NCI-H2081 treated with DMSO at 0.1 percent for 48 hours (cell line): ENCODE measurements at places on chromosomes 12 and 14.

- DNase-seq, result no peak
Measured at GRCh38 chr12:43126652-43127375, 425.2 kb downstream of the ADAMTS20 start.

GRCh38 chr12:15532364-15532977 is 210.2 kb downstream of the PTPRO start:
- no peak for DNase-seq

DNA sequence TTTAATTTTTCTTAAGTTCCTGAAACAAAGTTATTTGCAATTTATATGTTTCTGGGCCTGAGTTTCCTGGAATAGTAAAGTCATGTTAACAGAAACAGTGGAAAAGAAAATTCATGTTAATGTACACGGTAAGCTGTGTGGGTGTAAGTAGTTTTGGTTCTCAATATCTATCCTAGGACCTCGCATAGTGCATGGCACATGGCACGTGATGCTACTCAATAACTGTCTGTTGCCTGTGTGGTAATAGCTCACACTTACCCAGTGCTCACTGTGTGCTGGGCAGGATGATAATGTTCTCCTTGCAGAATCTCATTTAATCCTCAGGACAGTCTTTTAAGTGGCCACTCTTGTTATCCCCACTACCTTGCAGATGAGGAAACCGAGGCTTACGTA is 100.7 kb downstream of the DUSP16 start:
- DNase-seq, result no peak

GRCh38 chr14:102693006-102693755 is 84.1 kb upstream of the TRAF3 start:
- DNase-seq, result no peak

- DNase-seq, result no peak
Measured at GRCh38 chr12:89770391-89770790, 61.8 kb upstream of the ATP2B1 start.

- DNase-seq, result no peak
Measured at GRCh38 chr14:88983755-88984154, 159.3 kb downstream of the TTC8 start.

DNA sequence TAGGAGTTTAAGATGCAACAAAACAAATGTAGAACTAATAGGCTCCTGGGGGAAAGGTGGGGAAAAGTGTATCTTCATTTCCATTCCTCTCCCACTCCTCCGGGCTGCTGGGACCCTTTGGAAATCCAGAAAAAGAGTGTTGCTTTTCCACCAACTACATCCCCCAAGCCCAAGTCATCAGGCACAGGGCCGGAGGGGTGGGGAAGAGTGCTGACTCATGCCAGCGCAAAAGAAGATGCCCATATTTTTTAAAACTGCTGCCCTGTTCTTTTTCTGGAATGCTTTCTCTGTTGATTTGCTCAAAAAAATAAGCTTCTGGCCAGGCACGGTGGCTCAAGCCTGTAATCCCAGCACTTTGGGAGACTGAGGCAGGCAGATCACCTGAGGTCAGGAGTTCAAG is 70.9 kb downstream of the TBK1 start:
- no peak for DNase-seq

DNA sequence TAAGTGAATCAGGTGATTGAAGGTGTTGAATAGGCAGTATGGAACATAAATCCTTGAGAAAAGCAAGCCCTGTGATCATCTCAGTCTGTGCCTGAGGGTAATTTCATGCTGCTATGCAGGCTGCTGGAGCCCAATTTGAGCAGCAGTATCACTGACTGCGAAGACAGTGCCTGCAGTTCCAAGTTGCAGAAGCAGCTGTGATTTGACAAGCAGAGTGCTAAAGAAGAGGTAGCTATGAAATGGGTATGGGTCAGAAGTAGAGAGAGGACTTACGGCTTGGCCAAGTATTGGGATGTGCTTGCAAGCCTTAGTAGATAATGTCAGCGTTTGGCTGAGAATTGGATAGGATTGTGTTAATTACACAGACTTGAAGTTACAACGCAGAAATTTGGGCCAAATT is 22.5 kb downstream of the PIK3C2G start:
- no peak for DNase-seq

DNA sequence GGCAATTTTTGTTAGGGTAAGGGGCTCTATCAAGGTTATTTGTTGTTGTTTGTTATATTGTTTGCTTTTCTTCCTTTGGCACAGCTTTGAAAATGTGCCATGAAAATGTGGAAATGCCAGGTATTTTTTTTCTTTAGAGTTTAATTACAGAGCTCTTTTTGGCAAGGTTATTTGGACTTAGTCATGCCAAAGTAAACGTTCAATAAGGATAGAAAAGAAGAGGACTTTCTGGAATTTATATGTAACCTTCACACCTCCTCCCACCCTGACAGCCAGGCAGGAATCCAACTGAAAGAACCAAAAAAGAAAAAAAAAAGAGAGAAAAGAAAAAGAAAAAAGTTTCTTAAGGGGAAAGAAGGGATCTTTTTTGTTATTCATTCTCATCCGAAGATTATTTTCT is 217.8 kb downstream of the KITLG start:
- DNase-seq, result no peak

- no peak for DNase-seq
Measured at GRCh38 chr14:92472860-92473259, 40.7 kb upstream of the RIN3 start.

DNA sequence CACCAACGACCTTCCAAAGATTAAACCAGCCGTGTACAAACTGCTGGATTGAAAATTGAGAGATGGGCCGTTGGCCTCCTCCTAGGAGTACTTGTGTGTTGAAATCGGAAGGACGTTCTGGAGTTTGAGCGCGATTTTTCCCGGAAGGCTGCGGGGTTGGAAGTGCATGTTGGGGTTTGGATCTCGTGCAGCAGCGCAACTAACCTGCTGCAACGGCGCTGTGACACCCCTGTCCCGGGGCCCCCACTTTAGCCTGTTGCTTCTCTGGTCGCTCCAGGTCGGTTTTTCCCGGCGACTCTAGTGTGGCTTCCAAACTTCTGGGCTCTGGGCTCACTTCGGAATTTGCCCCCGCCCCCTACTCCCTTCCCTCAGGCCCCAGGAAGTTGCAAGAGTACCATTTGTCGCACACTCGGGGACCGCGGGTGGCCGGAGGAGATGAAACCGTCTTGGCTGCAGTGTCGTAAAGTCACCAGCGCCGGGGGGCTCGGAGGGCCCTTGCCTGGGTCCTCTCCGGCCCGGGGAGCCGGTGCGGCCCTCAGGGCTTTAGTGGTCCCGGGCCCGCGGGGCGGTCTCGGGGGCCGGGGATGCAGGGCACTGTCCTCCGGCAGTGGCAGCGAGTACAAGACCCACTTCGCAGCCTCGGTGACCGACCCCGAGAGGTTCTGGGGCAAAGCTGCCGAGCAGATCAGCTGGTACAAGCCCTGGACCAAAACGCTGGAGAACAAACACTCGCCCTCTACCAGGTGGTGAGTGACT is at the start of gene ACSS3:
Gene ACSS3, plus strand, starts transcription at position 394 of the 756 bp plus-strand sequence. Its CDS starts 42 bp downstream, at position 436.
- DNase-seq, result no peak

- no peak for DNase-seq
Measured at GRCh38 chr14:101239065-101239464, 322.2 kb upstream of the DIO3 start.

DNA sequence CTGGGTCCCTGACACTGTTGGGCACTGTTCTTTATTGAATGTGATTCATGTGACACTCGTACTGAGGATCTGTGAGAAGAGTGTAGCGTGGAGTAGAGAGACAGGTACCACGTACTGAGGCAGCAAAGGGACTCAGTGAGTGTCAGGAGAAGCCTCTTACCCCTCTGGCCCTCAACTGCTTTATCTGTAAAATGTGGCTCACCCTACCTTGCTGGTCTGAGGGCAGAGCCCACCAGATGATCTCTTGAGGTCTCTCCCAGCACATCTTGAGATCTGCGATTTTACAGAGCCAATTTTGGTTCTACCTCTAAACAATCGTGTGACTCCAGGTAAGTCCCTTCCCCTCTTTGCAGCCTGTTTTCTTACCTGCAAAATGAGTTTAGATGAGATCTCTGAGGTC is 3.1 kb downstream of the CEBPE start:
- DNase-seq, result no peak

DNA sequence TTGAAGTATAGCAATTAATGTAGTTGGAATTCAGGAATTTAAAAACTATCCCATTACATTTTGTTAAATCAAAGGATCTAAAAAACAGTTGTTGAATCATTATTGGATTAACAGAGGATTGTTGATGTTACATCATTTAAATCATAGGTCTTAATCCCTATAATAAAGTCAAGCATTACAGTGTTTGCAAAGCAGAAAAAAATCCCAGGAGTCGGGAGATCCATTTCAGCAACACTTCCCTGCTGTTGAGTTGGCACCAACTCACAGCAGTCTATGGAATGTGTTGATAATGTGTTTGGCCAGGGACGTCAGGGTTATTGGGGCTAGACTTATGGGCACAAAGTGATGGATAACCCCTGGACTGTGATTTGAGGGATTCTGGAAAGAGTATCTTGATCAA is 99.1 kb upstream of the TMTC1 start:
- DNase-seq, result no peak

GRCh38 chr12:64782191-64782876 is 23.1 kb upstream of the GNS start:
- no peak for DNase-seq

DNA sequence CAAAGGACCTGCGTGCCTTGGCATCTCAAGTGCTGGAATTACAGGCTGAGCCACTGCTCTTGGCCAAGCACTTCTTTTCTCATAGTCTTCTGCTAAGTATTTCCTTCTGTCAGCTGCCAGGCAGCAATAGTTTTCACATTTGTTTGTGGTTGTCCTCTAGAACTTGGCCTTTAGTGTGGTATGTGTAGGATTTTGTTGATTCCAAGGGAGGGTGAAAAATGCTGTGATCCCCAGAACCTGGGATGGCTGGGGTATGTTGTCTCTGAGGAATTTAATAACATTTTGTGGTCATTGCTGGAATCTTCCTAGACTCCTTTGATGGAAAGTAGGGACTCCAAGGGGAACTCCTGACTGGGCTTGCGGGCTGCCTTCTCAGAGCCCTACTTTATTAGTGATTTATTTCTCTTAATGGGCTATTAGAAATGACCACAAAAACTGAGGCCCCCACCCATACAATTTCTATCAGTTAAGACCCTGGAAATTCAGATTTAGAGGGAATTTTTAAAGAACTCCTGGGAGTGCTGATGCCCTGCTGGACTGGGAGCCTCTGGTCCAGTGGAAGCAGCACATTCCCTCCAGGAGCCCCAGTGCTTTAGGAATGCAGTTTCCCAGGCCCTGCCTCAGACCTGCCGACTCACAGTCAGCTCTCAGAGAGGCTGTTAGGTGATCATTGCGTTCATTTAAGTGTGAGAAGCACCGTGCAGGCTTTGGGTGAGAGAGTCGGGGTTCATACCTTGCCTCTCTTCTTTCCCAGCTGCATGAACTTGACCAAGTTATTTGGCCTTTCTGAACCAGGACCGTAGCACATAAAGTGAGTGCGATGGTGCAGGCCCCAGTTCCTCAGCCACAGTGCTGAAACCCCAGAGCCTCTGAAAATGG is 22.7 kb downstream of the TRAF3 start:
- no peak for DNase-seq

DNA sequence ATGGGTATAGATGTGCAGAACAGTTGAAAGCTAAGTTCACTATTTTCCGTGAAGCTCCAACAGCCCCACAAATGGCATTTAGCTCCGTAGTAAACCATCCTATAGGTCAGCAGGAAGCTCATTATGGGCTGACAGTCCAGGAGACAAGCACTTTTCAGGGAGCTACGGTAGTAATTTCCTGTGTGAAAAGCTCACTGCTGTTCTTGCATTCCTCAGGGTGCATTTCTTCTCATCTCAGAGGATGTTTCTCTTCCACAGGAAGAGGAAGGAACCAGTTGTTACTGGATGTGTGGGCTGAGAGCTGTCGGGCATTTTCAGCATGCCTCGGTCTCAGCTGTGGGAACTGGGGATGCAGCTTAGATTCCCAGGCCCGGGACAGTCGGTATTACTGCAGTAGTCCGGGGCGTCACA is 72.8 kb downstream of the GALNT4 start:
- DNase-seq, result no peak
